Panc1 (cell line): ENCODE measurements at places on chromosomes 2 and 18. TPM values are rescaled to one million over a fixed set of nuclear protein-coding genes. Genes with fewer than 3 reads are reported as not detected.

Gene ALMS1
- total RNA-seq, result 19.5 TPM

Gene IL36B
- not detected for total RNA-seq

Gene C1QL2
- total RNA-seq, result not detected

Gene LYPD6
- 0.31 TPM for total RNA-seq

Gene LDLRAD4
- 0.28 TPM for total RNA-seq

Gene CARF
- 8.0 TPM for total RNA-seq

DNA sequence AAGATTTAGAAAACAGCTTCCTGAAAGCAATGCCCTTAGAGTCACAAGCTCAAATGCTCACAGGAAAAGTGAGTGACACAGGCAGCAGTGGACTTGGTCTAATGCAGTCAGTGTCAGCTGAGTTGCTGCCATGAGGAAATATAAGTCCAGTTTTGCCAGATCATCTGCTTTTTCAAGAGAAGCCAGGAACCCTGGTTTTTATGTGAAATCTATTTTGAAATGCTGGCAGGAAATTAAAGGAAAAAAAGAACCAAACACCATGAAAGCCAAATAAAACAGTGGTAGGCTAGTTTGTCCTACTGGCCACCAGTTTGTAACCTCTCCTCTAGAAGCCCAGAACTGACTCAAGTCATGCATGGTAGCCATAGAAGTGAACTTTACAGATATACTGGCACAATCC lies 109.2 kb downstream of the THADA start:
- no peak overlapping the region for H3K4me3 ChIP-seq
- H3K36me3 ChIP-seq, result no peaks in the 10 kb centered on the region; the same call in 1 of the 2 replicates
- H3K27me3 ChIP-seq, result no peaks in the 10 kb centered on the region
- no peaks in the 10 kb centered on the region; the same call in 1 of the 2 replicates for H3K4me1 ChIP-seq
- H3K27ac ChIP-seq, result 0 out of 2 replicates have a peak overlapping the region, but pooled peaks have one; percentile 9

GRCh38 chr2:28413152-28413898 lies 20.7 kb downstream of the FOSL2 start:
- H3K4me3 ChIP-seq, result no peak overlapping the region
- no peak overlapping the region for H3K27ac ChIP-seq
- no peaks in the 10 kb centered on the region; the same call in 1 of the 2 replicates for H3K36me3 ChIP-seq
- no peaks in the 10 kb centered on the region for H3K4me1 ChIP-seq
- no peaks in the 10 kb centered on the region for H3K27me3 ChIP-seq

GRCh38 chr2:232104076-232104646 lies 142.6 kb downstream of the DIS3L2 start:
- no peaks in the 10 kb centered on the region for H3K27me3 ChIP-seq
- no peak overlapping the region for H3K27ac ChIP-seq
- H3K4me3 ChIP-seq, result no peak overlapping the region
- H3K36me3 ChIP-seq, result no peaks in the 10 kb centered on the region

DNA sequence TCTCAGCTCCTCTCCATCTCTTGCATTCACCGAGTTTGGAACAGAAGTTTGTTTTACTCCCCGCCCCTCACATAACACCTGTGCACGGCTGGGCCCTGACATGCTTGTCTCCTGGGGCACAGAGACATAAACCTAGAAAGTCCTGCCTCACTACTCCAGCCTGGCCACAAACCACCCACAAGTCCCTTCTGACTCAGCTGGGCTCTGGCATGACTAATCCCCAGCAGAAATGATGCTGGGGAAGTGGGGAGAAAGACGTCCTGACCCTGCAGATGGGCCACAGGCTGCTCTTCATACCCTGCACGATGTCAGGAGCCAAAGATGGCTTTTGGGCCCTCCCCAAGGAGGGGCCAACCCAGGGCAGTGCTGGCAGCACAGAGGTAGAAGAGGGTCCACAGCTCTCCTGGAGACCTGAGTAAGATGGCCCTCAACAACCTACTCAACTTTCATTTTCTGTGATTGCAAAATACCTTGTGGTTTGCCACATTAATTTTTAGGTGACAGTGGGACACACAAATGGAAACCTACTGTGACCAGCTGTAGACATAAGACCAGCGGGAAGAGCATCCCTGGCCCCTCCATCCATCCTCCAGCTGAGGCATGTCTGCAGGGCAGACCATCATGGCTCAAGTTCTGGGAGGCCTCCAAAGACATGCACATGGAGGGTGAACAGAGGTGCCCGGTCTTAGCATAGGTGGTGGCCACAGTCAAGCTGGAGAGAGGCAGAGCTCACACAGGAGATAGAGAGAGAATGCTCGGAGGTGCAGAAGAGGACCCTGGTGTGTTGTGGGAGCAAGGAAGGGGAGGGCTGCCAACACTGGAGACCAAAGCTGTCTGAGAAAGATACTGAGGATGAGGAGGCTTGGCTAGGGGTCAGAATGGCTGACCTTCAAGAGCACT lies 40.0 kb downstream of the DNMT3A start:
- no peak overlapping the region for H3K27ac ChIP-seq
- H3K4me3 ChIP-seq, result no peak overlapping the region
- no peaks in the 10 kb centered on the region for H3K36me3 ChIP-seq
- no peak for DNase-seq
- H3K4me1 ChIP-seq, result no peaks in the 10 kb centered on the region

DNA sequence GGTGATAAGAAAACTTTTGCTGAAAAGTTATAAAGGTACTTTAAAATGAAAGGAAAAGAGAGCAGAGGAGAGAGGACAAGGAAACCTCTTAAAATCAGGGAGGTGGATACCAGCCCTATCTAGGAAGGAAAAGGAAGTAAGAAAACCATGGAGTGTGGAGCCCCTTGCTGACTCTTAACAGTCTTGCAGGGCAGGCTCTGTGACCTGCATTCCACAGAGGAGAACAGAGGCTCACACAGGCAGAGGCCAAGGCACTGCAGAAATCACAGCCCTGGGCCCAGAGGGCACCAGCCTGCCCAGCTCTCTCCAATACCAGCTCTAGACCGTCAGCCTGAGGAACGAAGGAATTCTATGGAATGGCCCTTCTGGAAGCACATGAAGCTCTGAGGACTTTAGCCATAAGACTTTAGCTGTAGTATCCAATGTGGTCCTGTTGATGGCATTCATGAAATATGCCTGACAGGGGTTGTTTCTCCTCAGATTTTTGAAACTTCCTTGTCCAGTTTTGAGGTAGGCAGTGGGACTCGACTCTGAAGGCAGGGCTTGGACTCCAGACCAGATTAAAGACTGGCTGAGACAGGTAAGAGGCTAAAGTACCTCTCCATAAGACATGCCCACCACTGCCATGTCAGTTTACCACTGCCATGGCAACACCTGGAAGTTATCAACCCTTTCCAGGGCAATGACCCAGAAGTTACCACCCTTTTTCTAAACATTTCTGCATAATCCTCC lies 216.3 kb downstream of the ANAPC1 start:
- no peak overlapping the region for H3K4me3 ChIP-seq
- H3K36me3 ChIP-seq, result no peaks in the 10 kb centered on the region
- 0 out of 2 replicates have a peak, but pooled peaks cover 7% of the 10 kb centered on the region for H3K4me1 ChIP-seq
- peak; percentile 30 for DNase-seq
- no peaks in the 10 kb centered on the region for H3K27me3 ChIP-seq
- peak overlapping the region; percentile 46 for H3K27ac ChIP-seq

- peaks cover 6% of the 10 kb centered on the region for H3K4me1 ChIP-seq
- no peaks in the 10 kb centered on the region for H3K27me3 ChIP-seq
- H3K27ac ChIP-seq, result no peak overlapping the region
- no peak for DNase-seq
These were observed 12.8 kb downstream of the SLC30A3 start for GRCh38 chr2:27249891-27250651.

GRCh38 chr2:222733846-222734702 lies 62.6 kb downstream of the MOGAT1 start:
- no peak overlapping the region for H3K27ac ChIP-seq
- no peaks in the 10 kb centered on the region for H3K36me3 ChIP-seq
- no peaks in the 10 kb centered on the region for H3K4me1 ChIP-seq

DNA sequence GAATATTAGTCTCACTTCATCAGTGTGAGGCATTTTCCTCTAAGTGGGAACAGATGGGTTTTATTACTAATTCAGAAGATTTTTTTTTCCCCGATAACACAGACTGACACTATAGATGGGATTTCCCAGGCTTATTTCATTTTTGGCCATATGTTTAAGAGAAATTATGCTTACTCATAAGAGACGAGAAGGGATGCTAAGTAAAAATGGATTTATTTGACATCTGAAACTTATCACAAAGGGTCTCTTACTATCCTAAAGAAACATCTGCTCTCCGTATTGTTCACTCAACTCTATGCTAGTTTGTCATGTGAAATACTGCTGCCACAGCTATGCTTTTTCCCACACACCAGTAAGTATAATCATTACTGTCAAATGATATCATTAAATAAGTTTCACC lies 1476.3 kb downstream of the LRP1B start:
- no peak overlapping the region for H3K4me3 ChIP-seq
- H3K27ac ChIP-seq, result no peak overlapping the region
- H3K27me3 ChIP-seq, result no peaks in the 10 kb centered on the region
- no peaks in the 10 kb centered on the region for H3K36me3 ChIP-seq
- no peak for DNase-seq

GRCh38 chr18:48263914-48264902 lies 145.0 kb downstream of the ZBTB7C start:
- H3K27me3 ChIP-seq, result no peaks in the 10 kb centered on the region
- H3K4me3 ChIP-seq, result no peak overlapping the region
- H3K36me3 ChIP-seq, result no peaks in the 10 kb centered on the region
- H3K4me1 ChIP-seq, result no peaks in the 10 kb centered on the region
- no peak overlapping the region for H3K27ac ChIP-seq

GRCh38 chr2:205390866-205391265 lies 291.4 kb upstream of the NRP2 start:
- no peak for DNase-seq
- H3K4me3 ChIP-seq, result no peak overlapping the region
- H3K36me3 ChIP-seq, result no peaks in the 10 kb centered on the region

- H3K27ac ChIP-seq, result no peak overlapping the region
- no peaks in the 10 kb centered on the region for H3K27me3 ChIP-seq
- H3K4me1 ChIP-seq, result no peaks in the 10 kb centered on the region; the same call in 1 of the 2 replicates
- no peaks in the 10 kb centered on the region; the same call in 1 of the 2 replicates for H3K36me3 ChIP-seq
These were observed 52.6 kb upstream of the NEMP2 start for GRCh38 chr2:190587106-190587505.

DNA sequence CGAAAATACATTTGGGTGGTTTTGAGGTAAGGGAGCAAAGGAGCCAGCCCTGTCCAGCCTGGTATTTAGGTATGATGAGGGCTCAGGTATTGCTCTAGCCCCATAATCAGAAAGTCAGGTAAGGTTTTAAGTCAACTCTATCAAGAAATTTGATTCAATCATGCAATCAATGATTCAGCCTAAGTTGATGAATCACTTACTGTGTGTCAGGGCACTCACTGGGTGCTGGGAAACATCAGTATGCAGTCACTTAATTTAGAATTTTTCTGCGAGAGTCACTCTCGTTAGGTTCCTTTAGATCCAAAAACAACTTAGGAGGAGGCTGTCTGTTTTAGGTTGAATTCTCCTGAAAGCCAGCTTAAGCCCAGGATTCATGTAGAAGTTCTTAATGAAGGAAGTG lies 17.7 kb upstream of the SERPINB2 start:
- H3K4me3 ChIP-seq, result no peak overlapping the region
- DNase-seq, result no peak
- H3K36me3 ChIP-seq, result no peaks in the 10 kb centered on the region
- H3K27ac ChIP-seq, result no peak overlapping the region
- H3K27me3 ChIP-seq, result no peaks in the 10 kb centered on the region

DNA sequence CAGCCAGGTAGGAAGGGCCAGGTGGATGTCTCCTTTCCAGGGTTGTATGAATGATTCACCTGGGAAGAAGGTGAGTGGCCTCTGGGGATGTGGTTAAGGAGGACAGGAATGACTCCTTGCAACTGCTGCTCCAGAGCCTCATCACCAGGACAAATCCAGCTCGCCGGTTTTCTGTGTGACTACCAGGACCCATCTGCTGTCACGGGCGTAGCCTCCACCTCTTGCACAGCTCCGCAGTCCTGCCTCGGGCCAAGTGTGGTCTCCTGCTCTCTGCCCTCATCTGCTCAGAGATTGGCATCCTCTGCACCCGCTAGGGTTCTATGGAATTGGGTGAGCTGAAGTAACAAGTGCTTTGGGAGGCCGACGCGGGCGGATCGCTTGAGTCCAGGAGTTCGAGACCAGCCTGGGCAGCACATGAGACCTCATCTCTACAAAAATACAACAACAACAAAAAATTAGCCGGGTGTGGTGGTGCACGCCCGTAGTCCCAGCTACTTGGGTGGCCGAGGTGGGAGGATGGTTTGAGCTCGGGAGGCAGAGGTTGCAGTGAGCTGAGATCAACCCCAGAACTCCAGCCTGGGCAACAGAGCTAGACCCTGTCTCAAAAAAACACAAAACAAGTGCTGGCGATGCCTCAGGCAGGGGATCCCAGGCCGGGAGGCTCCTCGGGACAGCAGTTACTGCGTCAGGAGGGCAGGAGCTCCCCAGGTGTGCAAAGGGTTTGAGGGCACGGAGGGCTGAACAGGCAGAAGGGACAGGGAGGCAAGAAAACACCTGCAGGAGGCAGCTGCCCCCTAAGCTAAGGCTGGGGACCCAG lies 831 bp upstream of the D2HGDH start:
- H3K4me3 ChIP-seq, result peak overlapping the region; percentile 83
- no peaks in the 10 kb centered on the region for H3K27me3 ChIP-seq
- H3K27ac ChIP-seq, result peak overlapping the region; percentile 56
- DNase-seq, result no peak

GRCh38 chr2:68458981-68459380 lies 8.1 kb downstream of the FBXO48 start:
- DNase-seq, result no peak
- H3K4me1 ChIP-seq, result no peaks in the 10 kb centered on the region; the same call in 1 of the 2 replicates
- H3K27ac ChIP-seq, result no peak overlapping the region
- no peaks in the 10 kb centered on the region for H3K36me3 ChIP-seq

- DNase-seq, result no peak
- no peaks in the 10 kb centered on the region for H3K27me3 ChIP-seq
- H3K4me1 ChIP-seq, result no peaks in the 10 kb centered on the region
- H3K36me3 ChIP-seq, result no peaks in the 10 kb centered on the region
These were observed 45.6 kb downstream of the ONECUT2 start for GRCh38 chr18:57480733-57481132.

- H3K27ac ChIP-seq, result no peak overlapping the region
- H3K36me3 ChIP-seq, result no peaks in the 10 kb centered on the region
- H3K4me1 ChIP-seq, result no peaks in the 10 kb centered on the region
- H3K27me3 ChIP-seq, result no peaks in the 10 kb centered on the region
- no peak overlapping the region for H3K4me3 ChIP-seq
These were observed 97.2 kb downstream of the MYO5B start for GRCh38 chr18:50097702-50098101.

DNA sequence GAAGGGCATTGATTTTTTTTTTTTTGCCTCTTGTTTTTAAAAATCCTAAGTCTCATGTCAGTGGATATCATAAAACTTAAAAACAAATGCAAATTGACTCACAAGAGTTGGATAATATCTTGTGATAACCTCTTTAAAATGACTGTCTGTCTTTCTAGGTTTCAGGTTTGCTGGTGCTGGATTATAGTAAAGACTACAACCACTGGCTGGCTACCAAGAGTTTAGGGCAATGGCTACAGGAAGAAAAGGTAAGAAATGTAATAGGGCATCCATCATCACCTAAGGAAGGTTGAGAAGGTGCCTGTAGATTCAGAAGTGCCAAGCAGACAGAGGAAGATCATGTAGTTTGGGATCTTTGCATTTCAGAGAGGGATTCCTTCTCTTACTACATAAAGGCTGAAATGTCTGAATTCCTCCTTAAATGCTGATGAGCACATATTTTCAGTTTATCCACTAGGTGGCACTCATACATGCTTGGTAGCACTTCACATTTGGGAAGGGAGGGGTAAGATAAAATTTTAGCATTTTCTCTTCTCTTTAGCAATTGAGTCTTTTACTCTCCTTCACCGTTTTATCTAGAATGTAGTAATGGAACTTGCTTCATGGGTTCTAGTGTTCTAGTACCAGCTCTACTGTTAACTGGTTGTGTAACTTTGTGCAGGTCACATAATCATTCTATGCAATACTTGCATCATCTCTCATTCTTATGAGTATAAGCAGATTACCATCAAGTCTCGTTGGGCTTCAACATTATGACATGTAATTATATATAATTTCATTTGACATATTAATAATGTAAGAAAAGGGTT lies 21.1 kb downstream of the CPS1 start:
- no peaks in the 10 kb centered on the region for H3K4me1 ChIP-seq
- no peak overlapping the region for H3K27ac ChIP-seq
- no peak overlapping the region for H3K4me3 ChIP-seq
- DNase-seq, result peak; percentile 24
- no peaks in the 10 kb centered on the region for H3K36me3 ChIP-seq
